ENCODE measurements at places on chromosomes 5 and 9.

DNA sequence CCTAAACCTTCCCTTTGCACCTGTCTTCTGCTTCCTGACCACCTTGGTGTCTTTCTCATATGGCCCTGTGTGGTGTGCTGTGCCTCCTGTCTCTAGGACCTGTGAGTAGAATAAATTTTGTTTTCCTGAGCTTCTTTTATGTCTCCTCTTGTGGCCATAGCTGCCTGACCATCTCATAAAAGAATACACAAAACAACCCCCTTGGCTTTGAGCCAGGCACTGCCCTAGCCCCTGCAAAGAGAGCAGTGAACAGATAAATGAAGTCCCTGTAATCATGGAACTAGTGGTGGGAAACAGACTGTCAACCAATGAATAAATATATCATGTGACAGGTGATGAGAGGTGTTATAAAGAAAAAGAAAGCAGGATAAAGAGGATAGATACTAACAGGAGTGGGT, 485.1 kb downstream of the CSNK1G3 start:
- no peak for DNase-seq

DNA sequence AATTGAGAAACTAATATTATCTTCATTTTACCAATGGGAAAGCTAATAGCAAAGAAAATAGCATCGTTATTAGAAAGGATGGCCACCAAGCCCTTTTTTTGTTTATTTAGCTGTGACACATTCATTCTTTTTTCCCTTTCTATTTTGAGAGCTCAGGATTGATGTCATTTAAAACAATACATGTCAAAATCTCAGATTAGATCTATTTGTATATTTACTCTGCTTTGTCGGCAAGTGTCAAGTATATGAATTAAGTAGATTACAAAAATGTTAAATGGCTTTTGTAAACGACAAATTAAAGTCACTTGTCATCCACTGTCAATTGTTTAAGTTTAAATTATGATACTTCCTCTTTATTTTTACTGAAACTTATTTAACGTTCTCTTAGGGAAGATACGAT, 118.9 kb downstream of the PAM start:
- no peak for DNase-seq

DNA sequence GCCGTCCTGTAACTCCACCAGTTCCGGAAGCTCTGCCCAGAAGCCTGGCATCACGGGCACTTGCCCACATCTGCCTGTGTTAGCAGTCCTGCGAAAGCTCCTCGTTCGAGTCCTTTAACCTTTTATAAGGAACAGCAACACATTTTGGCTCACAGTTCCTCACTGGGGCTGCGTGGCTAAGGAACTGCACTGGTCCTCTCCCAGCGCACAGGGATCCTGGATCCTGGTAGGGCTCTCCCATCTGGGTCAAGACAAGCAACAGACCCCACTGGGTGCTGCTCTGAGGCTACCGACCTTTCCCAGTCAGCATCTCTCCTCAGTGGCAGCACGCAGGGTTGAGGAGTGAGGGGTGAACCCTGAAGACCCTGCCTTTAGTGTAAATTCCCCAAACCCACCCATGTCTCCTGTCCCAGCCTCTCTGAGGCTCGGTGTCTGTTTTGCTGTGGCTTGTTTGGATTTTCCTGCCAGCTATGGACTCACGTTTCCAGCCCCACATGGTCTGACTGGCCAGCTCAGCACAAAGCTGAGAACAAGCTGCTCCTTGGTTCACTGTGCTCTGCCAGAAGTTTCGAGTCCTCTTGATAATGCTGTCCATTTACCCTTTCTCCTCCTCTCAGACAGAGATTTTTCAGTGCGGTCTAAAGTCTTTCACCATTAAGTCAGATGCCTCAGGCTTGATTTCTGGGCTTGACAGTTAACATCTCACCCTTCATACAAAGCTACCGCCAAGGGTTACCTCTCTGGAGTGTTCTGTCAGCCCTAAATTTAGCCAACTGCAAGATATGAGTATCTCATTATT, 80.0 kb downstream of the AK8 start:
- DNase-seq, result no peak

GRCh38 chr5:72246954-72247442, 73.0 kb downstream of the MRPS27 start:
- DNase-seq, result no peak

DNA sequence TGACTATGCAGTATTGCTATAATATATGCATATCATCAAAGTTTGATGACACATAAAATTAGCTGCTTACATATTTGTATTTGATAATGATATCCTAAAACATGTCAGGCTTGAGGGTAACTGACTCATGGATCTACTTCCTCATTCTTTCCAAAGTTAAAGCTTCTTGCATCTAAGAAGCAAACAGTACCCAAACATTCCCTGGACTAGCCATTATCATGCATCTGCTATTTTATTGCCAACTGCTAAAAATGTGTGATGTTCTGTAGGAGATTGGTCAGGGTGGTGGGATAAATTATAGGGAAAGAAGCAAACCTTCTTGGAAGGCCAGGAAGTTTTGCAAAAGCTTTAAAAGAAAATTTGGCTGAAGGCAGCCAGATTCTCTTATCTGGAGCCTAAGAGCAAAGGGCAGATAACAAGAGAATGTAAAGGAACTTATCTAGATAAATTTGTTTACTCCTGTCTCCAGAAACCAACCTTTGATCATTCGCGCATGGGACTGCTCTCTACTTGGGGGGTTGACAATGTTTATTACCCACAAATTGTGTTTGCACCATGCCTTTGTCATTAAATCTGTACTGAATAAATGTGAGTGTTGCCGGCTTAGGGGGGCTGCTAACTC, 604.1 kb upstream of the TLE4 start:
- no peak for DNase-seq

DNA sequence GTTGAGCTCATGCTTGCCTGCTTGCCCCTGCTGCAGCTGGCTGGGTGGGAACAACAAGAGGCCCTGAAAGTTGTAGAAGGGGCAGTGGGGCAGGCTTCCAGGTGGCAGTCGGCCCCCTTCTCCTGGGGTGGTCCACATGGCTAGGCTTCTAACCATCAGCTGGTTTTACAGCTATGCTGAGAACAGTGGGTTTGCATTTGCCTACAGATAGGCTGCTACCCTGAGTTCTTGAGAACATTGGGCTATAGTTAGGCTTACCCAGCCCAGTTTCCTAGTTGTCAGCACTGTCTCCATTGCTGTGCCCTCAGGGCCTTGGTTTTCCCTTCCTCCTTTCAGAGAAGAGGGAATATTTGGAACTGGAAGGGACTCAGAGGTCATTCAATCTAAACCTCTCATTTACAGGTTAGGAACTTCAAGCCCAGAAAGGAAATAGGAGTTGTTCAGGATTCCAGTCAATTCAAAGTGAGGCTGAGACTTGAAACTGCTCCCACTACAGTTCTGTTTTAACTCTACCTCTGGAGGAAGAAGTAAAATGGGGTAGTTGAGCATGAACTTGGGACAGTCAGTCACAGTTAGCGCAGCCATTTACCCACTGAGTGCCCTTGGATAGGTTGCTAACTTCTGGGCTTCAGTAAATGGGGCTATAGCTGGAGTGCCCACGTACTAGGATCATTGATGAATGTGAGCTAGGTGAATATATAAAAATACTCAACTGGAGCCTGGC, 11.5 kb downstream of the LARP1 start:
- DNase-seq, result no peak

DNA sequence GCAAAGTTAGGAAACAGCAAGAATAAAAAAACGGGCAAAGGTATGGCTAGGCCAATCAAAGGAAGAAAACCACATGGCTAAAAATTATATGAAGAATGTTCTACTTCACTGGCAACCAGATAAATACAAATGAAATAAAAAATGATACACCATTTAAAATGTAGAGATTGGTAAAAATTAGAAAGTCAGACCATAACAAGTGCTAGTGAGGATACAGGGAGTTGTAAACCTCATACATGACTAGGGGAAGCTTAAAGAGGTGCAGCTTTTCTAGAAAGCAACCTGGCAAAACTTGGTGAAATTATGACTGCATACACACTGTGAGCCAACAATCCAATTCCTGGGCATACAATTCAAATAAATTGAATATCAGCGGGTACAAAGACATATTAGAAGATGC, 119.0 kb upstream of the LIFR start:
- DNase-seq, result no peak

DNA sequence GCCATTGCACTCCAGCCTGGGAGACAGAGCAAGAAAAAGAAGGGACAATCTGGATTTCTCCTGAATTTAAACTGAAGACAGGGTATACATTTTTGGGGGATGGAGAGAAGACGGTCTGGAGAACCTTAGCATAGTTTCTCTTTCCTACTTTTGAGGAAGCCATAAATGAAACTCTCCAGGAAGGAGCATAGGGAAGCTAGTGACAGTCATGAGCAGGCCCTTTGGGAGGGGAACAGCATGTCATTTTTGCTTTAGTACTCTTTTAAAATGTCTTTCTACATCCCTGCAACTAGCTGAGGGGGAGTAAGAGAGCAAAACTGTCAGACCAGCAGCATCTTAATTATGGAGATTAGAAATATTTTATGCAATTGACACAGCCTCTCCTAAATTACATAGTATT, 8.2 kb upstream of the SLC44A1 start:
- DNase-seq, result no peak

- no peak for DNase-seq
Measured at GRCh38 chr9:120561709-120562108, 18.3 kb downstream of the CDK5RAP2 start.

- no peak for DNase-seq
Measured at GRCh38 chr9:15622318-15622971, 69.6 kb downstream of the CCDC171 start.

- DNase-seq, result no peak
Measured at GRCh38 chr5:32790411-32790951, 79.4 kb downstream of the NPR3 start.

- DNase-seq, result no peak
Measured at GRCh38 chr9:32965999-32966722, 35.3 kb downstream of the APTX start.

DNA sequence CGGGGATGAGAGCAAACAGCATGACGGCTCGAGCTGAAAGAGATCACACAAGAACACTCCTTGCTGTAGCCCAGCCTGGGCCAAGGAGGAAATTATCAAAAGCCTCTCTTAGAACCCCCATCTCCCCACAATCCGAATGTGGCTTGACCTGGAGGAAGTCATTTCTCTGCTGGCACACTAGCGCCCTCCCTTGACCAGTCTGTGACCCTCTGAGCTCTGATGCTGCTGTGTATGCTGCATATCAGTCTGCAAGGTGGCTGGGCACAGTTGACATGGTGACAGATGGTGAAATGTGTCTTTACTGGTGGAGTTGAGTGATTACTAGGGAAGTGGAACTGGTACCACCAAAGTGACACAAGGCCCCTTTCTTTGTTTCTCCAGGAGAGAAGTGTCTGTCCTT, 3.3 kb downstream of the SLC46A2 start:
- DNase-seq, result peak; percentile 78

All from AML-193 (cell line).